ENCODE measurements at places on chromosomes 6 and 20.

- peak; percentile 91 for DNase-seq
Measured at GRCh38 chr20:36773597-36774390, at the start of gene DSN1. Gene DSN1 (minus strand): TSS chr20:36773763. CDS start chr20:36771458, 2,305 bp downstream.

DNA sequence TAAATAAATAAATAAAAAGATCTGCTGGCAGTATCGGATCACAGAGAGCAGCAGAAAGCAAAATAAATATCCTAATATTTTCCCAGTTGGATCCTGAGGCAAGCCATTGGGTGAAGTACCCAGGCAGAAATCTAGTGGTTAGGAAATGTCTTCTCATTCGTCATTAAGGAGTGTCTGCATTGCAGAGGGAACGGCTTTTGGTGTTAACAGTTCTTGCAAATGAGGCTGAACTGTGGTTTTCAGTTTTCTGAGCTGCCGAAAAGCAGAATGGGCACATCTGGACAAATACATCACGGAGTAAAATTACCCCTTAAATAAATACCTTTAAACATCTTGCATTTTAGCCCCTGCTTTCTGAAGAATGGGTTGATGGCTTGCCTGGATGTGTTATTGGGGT lies 82.3 kb upstream of the MPC1 start:
- no peak for DNase-seq

GRCh38 chr20:50496773-50497385 lies 13.3 kb upstream of the PTPN1 start:
- DNase-seq, result no peak

DNA sequence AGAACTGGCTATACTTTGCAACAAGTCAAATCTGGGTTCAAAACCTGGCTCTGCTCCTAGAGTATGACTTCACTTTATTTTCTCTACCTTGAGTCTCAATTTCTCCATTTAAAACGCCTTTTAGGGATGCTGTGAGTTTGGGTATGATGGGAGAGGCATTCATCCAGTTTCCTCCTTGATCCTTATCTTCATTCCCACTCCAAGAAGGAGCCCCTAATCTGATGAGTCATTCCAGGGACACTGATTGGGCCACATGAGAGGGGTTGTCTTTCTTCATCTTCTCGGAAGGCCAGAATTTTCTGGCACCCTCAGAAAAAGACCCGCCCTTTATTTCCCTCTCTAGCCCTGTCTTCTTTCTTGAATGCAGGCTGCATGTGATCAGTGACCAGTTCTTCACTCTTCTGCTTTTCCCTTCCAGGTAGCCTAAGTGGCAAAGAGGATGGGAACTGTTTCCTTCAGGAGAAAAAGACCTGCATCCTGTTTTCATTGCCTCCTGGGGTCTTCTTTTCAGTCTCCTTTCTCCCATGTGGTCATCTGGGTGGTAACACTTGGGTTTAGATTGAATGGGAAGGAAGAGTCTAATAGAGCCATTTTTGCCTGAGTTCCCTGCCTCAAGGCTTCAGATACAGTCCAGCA lies 32.1 kb upstream of the PNRC1 start:
- DNase-seq, result no peak

DNA sequence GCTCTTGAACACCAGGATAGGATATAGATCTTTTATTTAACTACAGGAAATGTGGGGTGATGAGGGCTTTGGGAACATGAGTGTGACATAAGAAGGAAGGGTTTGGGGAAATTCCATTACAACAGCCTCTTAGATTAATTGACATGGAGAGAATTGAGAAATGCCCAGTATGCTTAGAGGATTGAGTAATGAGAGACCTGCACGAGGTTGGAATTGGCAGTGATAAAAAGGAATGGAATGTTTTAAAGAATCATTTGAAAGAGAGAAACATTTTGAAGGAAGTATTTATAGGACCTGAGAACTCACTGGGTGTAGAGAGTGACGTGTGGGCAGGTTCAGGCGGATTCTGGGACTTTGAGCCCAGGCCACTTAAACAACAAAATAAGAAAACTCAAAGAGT lies 227.0 kb downstream of the BMP2 start:
- peak; percentile 5 for DNase-seq

DNA sequence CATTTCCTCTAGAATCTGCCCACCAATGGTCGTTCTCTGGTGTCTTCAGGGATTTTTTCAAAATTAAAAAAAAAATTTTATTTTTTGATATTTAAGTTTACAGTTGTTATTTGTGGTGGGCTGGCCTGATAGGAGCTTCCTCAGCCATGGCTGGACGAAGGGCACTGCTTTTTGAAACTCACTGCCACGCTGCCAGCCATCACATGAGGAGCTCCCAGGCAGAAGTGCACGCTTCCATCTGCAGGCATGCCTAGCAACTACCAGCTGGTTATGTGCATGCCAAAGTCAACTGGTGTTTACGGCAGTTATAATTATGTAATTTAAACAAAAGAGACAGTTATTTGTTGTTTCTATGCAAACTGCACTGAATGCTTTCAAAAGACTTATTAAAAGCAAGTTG lies 105.1 kb downstream of the IRF4 start:
- DNase-seq, result no peak

GRCh38 chr6:117906958-117907600 lies at the start of gene SLC35F1:
Gene SLC35F1 (plus strand): TSS chr6:117907264.
- no peak for DNase-seq

DNA sequence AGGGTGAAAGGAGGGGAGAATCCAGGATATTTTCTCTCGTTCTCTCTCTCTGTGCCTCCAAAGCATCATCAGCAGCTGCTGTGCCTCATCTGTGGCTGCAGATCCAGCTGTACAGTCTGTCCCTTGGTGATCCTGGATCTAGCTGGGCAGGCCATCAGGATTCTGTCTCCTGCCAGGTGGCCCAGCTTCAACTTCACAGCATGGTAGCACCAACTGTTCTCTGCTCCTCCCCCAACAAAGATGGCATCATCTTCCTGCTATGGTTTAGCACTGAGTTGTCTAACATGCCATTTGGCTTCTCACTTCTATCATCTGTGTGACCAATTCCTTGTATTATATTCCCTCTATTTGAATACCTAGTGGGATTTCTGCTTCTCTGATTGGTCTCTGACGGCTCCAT lies 28.6 kb upstream of the ARFGEF2 start:
- no peak for DNase-seq

DNA sequence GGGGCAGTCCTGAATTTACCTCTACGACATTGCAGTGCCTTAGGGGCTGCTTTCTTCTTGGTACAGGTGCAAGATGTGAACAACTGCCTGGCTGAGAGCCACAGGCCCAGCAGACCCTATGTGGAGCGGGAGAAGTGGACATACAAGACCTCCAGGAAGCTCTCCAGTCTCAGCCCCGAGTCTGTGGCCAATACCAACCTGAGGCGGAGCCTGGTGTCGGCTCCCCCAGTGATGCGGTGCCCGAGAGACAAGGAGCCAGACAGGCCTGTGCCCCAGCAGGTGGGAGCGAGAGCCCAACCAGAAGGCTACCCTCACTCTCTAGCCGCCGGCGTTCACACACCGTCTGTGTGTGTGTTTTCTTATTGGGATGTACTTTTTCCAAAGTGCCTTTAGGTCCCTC lies 59.6 kb downstream of the EFCAB8 start:
- no peak for DNase-seq

- DNase-seq, result no peak
Measured at GRCh38 chr20:63167026-63167917, 48.7 kb downstream of the YTHDF1 start.

DNA sequence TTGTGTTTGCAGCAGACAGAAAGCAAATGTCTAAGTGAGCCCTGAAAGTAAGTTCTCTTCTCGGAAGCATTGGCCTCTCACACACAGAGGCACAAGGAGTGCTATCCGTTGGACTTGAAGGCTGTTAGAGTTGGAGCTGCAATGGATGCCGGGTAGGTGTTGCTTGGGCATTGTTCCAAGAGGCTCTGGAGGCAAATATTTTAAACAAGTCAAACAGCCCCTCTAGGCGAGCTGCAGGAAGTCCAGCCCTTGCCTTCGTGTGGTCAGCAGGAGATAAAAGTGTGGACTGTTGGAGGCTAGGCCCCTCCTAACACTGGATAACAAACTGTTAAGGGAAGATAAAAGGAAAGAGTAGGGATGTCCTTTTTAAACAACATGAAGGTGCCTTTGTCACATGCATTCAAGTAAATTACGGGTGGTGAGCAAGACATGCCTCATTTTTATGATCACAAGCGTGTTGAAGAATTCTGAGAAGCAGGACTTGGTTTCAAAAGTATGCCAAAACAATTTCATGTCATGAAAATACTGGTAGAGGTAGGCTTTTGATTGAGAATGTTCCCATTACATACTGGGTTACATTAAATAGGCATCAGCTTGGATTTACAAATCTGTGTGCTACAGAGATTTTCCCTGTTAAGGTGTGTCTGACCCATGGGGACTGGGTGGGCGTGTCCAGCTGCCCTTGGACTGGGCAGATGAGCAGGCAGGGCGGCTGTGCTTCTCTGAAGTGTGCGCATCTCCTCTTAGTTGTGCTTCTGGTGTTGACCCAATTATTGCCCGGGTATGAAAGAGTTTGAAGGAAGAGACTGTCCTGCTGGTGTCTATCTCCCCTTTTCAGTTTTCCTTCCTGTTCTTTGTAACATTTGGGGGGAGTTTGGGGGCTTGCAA lies 57.5 kb downstream of the RREB1 start:
- no peak for DNase-seq

- DNase-seq, result no peak
Measured at GRCh38 chr6:156617376-156617775, 159.8 kb upstream of the ARID1B start.

- no peak for DNase-seq
Measured at GRCh38 chr20:6212903-6213302, 90.1 kb upstream of the FERMT1 start.

- DNase-seq, result no peak
Measured at GRCh38 chr6:6177754-6178153, 142.7 kb downstream of the F13A1 start.

DNA sequence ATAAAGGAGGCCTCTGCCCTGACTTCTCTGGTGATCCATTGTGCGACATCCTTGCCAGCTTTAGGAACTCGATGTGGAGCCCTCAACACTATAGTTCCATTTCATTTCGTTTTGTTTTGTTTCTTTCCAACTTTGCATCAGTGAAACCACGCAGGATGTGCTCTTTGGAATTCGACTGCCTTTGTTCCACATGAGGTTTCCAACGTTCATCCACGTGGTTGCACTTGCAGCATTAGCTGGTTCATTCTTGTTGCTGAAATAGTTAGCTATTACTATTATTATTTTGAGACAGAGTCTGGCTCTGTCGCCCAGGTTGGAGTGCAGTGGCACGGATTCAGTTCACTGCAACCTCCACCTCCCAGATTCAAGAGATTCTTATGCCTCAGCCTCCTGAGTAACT lies 61.3 kb upstream of the ZNFX1 start:
- no peak for DNase-seq

DNA sequence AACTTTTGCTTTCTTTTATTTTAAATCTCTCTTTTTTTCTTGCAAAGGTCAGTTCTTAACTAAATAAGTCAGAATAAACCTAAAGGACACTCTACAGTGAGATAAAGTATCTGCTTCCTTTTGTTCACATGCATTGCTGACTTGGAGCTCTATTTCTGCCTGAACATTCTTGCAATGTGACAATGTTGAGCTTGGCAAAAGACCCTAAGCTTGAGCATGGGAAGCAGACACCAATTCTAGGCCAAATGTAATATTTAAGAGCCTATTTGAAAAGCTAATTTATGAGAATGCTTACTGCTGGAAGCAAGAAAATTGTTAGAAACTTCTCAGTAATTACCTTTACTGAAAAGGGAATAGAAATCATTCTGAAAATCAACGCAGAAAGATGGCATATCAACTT lies 556.2 kb downstream of the CBLN4 start:
- DNase-seq, result no peak

DNA sequence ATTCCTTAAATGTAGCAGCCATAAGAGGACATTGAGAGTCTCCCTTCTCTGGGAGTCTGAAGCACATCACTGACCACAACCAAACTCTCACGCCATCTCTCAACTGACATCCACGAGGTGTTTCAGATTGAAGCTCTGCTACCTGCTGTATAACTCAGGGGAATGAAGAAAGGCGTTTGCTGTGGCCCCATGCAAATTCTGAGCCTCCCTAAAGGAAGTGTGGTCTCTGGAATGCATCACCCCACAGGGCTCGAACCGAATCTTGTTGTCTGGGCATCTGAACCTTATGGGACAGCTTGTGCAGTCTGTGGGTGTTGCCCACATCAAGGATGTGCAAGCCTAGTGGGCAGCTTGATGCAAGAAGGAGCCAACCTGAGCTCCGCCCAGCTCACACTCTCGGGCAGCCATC lies 10.9 kb downstream of the PMEPA1 start:
- no peak for DNase-seq

GRCh38 chr6:161033667-161034066 lies 42.1 kb downstream of the MAP3K4 start:
- DNase-seq, result no peak

DNA sequence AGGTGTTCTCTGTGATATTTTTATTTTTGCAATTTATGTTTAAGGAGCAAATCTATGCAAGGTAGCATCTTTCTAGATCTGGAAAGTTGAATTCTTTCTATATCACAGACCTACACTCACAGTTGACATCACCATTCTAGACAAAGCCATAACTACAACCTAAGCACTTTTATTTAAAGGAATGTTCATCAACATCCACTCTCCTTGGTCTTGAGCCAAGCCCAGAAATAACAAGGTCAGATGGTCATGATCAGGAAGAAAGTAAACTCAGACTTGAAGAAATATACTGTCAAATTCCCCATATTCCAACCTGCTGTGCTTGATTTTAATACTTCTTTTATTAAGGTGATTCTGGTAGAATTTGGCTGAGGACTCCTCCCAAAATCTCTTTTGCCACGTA lies 32.2 kb downstream of the MMUT start:
- no peak for DNase-seq

DNA sequence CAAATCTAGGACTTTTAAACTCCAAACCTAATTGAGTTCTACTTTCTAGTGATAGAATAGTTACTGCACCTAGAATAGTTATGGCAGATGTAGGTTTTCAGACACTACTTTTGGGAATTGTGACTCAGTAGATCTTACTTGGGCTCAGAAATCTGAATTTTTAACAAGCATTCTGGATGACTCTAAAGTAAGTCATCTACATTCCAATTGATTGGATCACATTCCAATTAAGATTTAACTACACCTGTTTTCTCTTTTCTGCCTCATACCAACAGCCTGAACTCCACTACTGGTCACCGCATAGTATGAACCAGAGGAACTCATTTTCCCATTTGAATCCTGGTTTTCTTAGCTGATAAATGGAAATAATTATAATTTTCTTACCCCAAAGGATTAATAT lies 49.5 kb upstream of the TFAP2D start:
- no peak for DNase-seq

- DNase-seq, result no peak
Measured at GRCh38 chr6:142420802-142421201, 119.0 kb downstream of the ADGRG6 start.

- no peak for DNase-seq
Measured at GRCh38 chr6:70353448-70353847, 50.6 kb upstream of the COL9A1 start.
